T-helper 17 cell (primary cell): ENCODE measurements at places on chromosomes 7 and 10. TPM values are rescaled to one million over a fixed set of nuclear protein-coding genes. Genes with fewer than 3 reads are reported as not detected.
A peak's percentile ranks its signal among the peaks of the same experiment; 100 is the strongest.

The SMKR1 gene
- 0.77 TPM for total RNA-seq

- no peak overlapping the region for H3K4me3 ChIP-seq
- peaks cover 15% of the 10 kb centered on the region for H3K4me1 ChIP-seq
- peaks cover 10% of the 10 kb centered on the region for H3K36me3 ChIP-seq
- DNase-seq = no peak
- H3K27me3 ChIP-seq = no peaks in the 10 kb centered on the region
Observed at GRCh38 chr10:21692916-21693315, 158.9 kb downstream of the MLLT10 start.

- no peak for DNase-seq
- H3K4me3 ChIP-seq = no peak overlapping the region
- no peaks in the 10 kb centered on the region for H3K27me3 ChIP-seq
- peaks cover 54% of the 10 kb centered on the region for H3K4me1 ChIP-seq
- no peaks in the 10 kb centered on the region for H3K36me3 ChIP-seq
Observed at GRCh38 chr7:4742852-4743251, 32.6 kb upstream of the AP5Z1 start.

DNA sequence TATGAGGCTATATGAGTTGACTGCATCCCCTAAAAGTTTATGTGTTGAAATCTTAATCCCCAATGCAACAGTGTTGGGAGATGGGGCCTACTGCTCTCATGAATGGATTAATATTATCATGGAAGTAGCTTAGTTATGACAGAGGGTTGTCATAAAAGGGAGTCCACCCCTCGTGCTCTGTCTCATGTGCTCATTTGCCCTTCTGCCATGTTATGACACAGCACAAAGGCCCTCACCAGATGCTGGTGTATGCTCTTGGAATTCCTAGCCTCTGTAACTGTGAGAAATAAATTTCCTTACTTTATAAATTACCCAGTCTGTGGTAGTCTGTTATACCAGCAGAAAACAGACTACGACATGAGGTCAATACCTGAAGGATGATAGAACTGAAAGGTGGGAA is 17.6 kb upstream of the PANK1 start:
- no peaks in the 10 kb centered on the region for H3K36me3 ChIP-seq
- no peak overlapping the region for H3K4me3 ChIP-seq
- H3K4me1 ChIP-seq = peaks cover 2% of the 10 kb centered on the region
- H3K27me3 ChIP-seq = peaks cover 25% of the 10 kb centered on the region

DNA sequence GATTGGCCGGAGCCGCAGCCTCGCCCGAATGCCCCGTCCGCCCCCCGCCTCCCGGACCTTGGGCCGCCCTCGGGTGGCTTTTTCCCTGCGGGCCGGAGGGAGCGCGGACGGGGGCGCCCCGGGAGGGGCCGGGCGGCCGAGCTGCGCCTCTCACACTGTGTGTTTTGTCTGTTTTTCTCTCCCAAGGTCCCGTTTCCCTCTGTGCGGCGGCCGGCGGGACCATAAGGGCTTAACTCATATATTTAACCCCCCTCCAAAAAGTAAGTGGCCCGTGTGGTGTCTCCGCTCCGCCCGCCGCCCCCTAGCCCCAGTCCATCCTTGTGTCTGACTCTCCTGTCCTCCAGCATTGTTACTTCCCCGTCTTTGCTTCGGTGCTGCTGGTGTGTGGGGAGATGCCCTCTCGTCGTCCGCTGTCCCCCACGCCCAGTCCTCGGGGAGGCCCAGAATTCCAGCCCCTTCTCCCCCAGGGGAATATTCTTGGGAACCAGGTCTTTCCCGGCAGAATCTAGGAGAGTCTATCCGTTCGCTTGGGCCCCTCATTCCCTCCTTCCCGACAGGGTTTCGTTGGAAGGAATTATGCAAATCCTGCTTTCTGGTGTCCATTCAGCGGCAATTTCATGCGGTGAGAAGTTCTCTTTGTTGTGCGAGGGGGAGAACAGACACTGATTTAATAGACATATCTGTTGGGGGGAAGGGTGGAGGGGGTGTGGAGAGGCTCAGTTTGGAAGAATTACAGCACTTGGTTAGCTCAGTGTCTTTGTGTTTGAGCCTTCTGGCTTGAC is 1.3 kb downstream of the LCOR start:
- H3K36me3 ChIP-seq = no peaks in the 10 kb centered on the region
- peak overlapping the region; percentile 91 for H3K4me3 ChIP-seq
- DNase-seq = no peak
- no peaks in the 10 kb centered on the region for H3K27me3 ChIP-seq
- H3K4me1 ChIP-seq = peaks cover 31% of the 10 kb centered on the region

- peaks cover 42% of the 10 kb centered on the region for H3K4me1 ChIP-seq
- H3K4me3 ChIP-seq = peak overlapping the region; percentile 21
- DNase-seq = no peak
- no peaks in the 10 kb centered on the region for H3K27me3 ChIP-seq
Observed at GRCh38 chr7:100881136-100881535, 6.2 kb downstream of the SRRT start.

GRCh38 chr10:17742918-17743317 is 9.1 kb upstream of the TMEM236 start:
- H3K27me3 ChIP-seq = no peaks in the 10 kb centered on the region
- DNase-seq = peak; percentile 45
- no peak overlapping the region for H3K27ac ChIP-seq
- no peak overlapping the region for H3K4me3 ChIP-seq

- no peak overlapping the region for H3K27ac ChIP-seq
- H3K4me3 ChIP-seq = no peak overlapping the region
- no peaks in the 10 kb centered on the region for H3K36me3 ChIP-seq
Observed at GRCh38 chr7:29352041-29352440, 157.5 kb downstream of the CHN2 start.

- H3K36me3 ChIP-seq = no peaks in the 10 kb centered on the region
- H3K27ac ChIP-seq = no peak overlapping the region
- no peaks in the 10 kb centered on the region for H3K4me1 ChIP-seq
- peaks cover 26% of the 10 kb centered on the region for H3K27me3 ChIP-seq
Observed at GRCh38 chr7:1269336-1269890, 36.7 kb downstream of the UNCX start.

DNA sequence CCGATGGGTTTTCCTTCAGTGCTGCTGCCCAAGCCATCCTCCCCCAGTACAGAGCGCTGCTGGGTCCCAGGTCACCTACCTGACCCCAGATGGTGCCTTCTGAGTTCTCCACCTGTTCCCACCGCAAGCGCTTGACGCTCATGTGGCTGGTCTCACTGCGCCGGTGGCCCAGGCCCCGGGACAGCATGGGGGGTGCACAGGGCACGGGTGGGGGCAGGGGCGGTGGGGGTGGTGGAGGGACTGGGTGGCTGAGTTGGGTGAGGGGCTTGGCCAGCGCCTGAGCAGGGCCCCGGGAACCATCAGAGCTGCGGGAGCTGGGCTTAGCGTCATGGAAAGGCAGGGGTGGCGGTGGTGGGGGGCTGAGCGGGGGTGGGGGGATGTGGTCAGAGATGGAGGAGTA is 43.4 kb downstream of the GRID2IP start:
- peaks cover 5% of the 10 kb centered on the region for H3K27me3 ChIP-seq
- H3K4me1 ChIP-seq = no peaks in the 10 kb centered on the region
- H3K4me3 ChIP-seq = no peak overlapping the region
- DNase-seq = no peak
- H3K36me3 ChIP-seq = peaks cover 2% of the 10 kb centered on the region
- H3K27ac ChIP-seq = no peak overlapping the region

GRCh38 chr10:69508738-69509340 is 57.6 kb downstream of the TSPAN15 start:
- no peak overlapping the region for H3K4me3 ChIP-seq
- DNase-seq = no peak
- peaks cover 2% of the 10 kb centered on the region for H3K36me3 ChIP-seq
- no peaks in the 10 kb centered on the region for H3K27me3 ChIP-seq
- H3K27ac ChIP-seq = peak overlapping the region; percentile 96

DNA sequence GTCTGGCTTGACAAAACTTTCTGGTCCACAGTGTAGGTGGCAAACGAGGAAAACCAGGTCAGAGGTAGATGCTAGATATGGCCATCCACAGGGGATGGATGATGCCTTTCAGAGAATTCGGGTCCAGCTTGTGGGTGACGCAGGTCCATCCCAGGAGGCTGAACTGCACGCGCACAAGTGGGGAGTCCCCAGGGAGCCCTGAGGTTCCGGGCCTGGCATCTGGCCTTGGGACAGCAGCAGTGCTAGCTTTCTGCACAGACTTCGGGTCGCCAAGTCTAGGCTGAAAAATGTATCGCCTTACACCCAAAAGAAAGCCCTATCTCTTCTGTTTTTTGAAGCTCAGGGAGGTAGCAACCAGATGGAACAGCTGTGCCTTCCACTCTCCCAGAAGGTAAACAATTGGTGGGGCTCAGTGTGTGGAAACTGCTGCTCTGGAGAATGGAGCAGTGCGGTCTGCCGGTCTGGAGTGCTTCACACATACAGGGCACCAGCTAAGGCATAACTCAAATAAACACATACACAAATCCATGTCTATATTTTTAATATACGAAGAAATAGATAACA is 119.3 kb upstream of the ACBD5 start:
- no peaks in the 10 kb centered on the region for H3K27me3 ChIP-seq
- no peak for DNase-seq
- no peak overlapping the region for H3K4me3 ChIP-seq
- no peak overlapping the region for H3K27ac ChIP-seq
- H3K36me3 ChIP-seq = no peaks in the 10 kb centered on the region

DNA sequence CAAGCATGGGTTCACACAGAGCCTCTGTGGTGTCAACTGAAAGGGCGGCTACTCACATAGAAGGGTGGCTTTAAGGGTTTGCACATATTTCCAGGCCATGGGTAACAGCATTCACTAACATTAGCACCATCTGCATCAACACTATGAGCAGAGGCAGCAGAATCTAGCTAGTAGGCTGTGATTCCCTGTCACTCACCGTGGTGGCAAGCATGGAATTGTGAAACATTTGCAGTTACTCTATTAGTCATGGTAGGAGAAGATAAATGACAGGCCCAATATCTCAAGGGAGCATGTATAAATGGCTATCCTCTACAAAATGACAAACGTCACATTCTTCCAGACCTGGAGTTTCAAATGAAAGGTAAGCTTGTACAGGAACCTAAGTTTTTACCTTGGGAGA is 32.2 kb upstream of the CUBN start:
- DNase-seq = no peak
- H3K4me1 ChIP-seq = peaks cover under 1% of the 10 kb centered on the region
- no peaks in the 10 kb centered on the region for H3K36me3 ChIP-seq
- H3K27ac ChIP-seq = no peak overlapping the region
- H3K27me3 ChIP-seq = no peaks in the 10 kb centered on the region

DNA sequence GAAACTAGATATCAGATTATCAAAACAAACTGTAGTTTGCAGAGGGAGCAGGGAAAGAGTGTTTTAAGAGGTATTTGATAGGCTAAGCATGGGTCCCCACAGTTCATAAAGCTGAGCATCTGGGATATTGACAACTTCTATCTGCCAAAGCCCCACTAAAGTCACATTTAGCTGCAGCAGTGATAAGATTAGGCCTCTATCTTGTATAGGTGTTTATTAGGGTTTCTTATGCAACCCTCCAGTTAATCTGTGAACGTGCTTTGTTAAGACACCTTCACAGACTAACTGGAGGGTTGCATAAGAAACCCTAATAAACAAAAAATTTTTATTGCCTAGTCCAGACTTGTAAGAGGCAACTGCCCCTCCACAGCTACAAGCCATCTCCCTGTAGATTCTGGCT is 78.0 kb downstream of the CYP51A1 start:
- no peak for DNase-seq
- H3K27ac ChIP-seq = peak overlapping the region; percentile 14
- H3K27me3 ChIP-seq = no peaks in the 10 kb centered on the region
- no peak overlapping the region for H3K4me3 ChIP-seq
- H3K36me3 ChIP-seq = no peaks in the 10 kb centered on the region
- H3K4me1 ChIP-seq = peaks cover 9% of the 10 kb centered on the region

GRCh38 chr10:109862041-109862440 is 61.3 kb downstream of the XPNPEP1 start:
- no peak overlapping the region for H3K27ac ChIP-seq
- no peaks in the 10 kb centered on the region for H3K4me1 ChIP-seq
- no peak for DNase-seq
- no peak overlapping the region for H3K4me3 ChIP-seq
- peaks cover 13% of the 10 kb centered on the region for H3K36me3 ChIP-seq

GRCh38 chr7:75740846-75741497 is 2.2 kb upstream of the HIP1 start:
- H3K4me3 ChIP-seq = peak overlapping the region; percentile 74
- peaks cover 11% of the 10 kb centered on the region for H3K4me1 ChIP-seq
- peaks cover 4% of the 10 kb centered on the region for H3K27me3 ChIP-seq
- no peak overlapping the region for H3K27ac ChIP-seq
- no peaks in the 10 kb centered on the region for H3K36me3 ChIP-seq

The AMPH gene
- not detected for total RNA-seq

DNA sequence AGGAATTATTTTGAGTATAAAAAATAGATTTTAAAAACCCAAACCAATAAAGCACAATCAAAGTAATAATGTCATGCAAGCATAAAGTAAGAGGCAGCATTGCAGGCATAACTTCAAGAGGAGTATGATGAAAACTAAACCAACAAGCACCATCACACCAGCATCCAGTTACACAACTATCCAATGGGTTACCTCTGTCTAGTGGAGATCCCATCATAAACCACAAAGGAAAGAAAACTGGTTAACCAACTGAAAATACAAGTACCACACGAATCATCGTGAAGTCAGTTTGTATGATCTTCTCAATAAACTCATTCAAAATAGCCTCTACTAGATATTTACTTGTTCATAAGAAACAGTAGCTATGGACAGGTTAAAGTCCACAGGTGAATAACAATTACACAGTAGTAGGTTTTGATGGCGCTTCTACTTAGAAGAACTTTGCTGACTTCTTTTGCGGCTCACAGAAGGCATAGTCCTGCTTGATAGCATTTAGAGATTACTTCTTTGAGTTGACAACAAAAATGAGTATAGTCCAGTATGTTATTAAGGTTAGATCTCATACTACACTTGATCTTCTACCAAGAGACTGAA is 116.6 kb downstream of the MICU1 start:
- H3K4me3 ChIP-seq = no peak overlapping the region
- no peaks in the 10 kb centered on the region for H3K4me1 ChIP-seq

DNA sequence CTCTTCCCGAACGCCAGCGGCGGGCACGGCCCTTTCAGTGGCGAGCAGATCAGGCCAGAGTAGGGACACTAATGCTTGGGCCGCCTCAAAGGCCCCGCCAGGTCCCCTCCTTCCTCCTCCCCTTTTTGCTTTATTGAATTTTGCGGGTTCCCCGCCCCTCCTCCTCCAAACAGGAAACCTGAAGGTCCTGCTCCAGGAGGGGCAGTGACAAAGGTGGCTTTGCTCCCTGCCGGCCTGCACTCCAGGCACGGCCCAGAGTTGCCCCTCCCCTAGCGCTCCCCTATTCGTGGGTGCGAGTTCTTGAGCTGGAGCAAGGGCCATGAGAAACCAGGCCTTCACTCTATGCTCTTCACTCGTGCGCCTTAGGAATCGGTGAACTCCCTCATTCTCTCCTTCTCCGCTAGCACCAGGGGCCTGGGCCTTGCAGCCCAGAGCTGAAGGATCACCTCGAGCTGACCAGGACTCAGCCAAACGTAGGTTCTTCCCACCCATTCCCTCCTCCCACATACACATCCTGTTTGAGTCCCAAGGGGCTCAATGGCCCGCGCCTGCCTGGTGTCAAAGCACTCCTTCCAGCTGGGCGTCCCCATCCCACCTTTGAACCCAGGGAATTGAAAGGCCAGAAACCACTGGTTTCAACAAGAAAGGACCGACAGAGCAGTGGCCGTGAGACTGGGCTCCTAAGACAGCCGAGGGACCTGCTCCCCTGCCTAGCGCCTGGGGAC is 619 bp upstream of the HOXA6 start:
- H3K27ac ChIP-seq = peak overlapping the region; percentile 59
- peak overlapping the region; percentile 39 for H3K4me3 ChIP-seq
- peaks cover 8% of the 10 kb centered on the region for H3K36me3 ChIP-seq
- DNase-seq = no peak
- H3K4me1 ChIP-seq = peaks cover 29% of the 10 kb centered on the region

GRCh38 chr7:132073920-132074589 is 502.2 kb downstream of the PLXNA4 start:
- peaks cover 22% of the 10 kb centered on the region for H3K27me3 ChIP-seq
- H3K36me3 ChIP-seq = no peaks in the 10 kb centered on the region
- no peak overlapping the region for H3K4me3 ChIP-seq
- H3K4me1 ChIP-seq = no peaks in the 10 kb centered on the region
- no peak for DNase-seq
- H3K27ac ChIP-seq = no peak overlapping the region
